ENCODE measurements at places on chromosomes 16 and 17.

DNA sequence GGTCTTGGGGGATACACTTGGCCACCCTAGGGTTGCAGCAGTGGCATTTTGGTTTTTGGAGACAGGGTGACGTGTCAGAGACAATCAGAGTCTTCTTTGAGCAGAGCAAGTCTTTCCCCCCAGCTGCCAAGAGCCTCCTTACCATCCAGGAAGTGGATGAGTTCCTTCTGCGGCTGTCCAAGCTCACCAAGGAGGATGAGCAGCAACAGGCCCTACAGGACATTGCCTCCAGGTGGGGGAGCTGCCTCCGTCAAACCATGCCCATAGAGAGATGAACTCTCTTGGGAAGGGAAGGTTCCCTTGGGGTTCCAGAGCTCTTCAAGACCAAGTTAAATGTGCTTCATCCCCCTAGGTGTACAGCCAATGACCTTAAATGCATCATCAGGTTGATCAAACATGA, 11.3 kb downstream of the LIG3 start:
- H3K27me3 ChIP-seq = no peaks in the 10 kb centered on the region
- DNase-seq = no peak
- H3K4me3 ChIP-seq = no peak overlapping the region

- no peak overlapping the region for H3K27ac ChIP-seq
- no peaks in the 10 kb centered on the region for H3K36me3 ChIP-seq
- peak; percentile 88 for DNase-seq
- peaks cover 9% of the 10 kb centered on the region for H3K27me3 ChIP-seq
- H3K4me1 ChIP-seq = no peaks in the 10 kb centered on the region
- peak overlapping the region; percentile 88 for H3K4me3 ChIP-seq
Measured at GRCh38 chr16:22813223-22813947, 577 bp upstream of the HS3ST2 start.

DNA sequence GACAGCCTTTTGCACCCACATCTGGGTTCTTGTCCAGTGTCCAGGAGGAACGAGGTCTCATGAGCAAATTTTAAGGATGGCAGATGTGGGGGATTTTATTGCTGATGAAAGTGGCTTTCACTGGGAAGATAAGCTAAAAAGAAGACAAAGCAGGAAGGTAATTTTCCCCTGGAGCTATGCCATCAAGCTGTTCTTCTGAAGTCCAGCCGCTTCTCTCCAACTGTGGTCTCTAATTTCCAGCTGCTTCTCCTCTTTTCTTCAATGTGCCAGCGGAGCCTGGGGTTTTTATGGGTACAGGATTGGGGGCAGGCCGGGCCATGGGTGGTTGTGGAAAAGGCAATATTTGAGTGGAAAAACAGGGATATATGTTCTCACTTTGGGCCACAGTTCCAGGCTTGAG, 430.8 kb downstream of the WWOX start:
- H3K27ac ChIP-seq = no peak overlapping the region
- H3K4me3 ChIP-seq = no peak overlapping the region
- H3K4me1 ChIP-seq = no peaks in the 10 kb centered on the region
- no peaks in the 10 kb centered on the region for H3K27me3 ChIP-seq

DNA sequence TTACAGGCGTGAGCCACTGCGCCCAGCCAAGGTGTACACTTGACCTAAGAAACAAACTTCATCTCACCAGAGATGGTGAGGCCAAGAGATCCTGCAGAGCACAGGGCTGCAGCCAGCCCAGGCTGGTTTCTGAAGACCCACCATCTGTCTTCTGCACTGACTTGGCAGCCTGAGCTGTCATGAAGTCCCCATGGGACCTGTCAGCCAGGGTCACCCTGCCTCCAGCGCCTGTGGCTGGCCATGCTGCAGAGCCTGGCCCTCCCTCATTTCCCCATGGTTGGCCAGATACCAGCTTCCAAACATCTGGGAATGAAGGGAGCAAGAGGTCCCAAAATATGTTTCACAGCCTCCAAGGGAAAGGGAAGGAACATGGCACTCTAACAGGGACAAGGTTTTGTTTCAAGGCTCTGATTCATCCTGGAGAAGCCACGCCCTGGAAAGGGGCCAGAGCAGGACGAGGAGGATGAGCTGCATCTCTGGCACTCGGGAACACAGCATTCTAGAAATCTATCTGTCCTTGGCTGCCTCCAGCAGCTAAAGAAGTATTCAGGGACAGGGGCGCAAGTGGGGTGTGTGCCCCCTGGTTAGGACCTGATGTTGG, 45.3 kb downstream of the DDX19A start:
- peaks cover 36% of the 10 kb centered on the region for H3K36me3 ChIP-seq
- H3K4me1 ChIP-seq = no peaks in the 10 kb centered on the region
- H3K4me3 ChIP-seq = no peak overlapping the region
- no peak overlapping the region for H3K27ac ChIP-seq
- DNase-seq = no peak

DNA sequence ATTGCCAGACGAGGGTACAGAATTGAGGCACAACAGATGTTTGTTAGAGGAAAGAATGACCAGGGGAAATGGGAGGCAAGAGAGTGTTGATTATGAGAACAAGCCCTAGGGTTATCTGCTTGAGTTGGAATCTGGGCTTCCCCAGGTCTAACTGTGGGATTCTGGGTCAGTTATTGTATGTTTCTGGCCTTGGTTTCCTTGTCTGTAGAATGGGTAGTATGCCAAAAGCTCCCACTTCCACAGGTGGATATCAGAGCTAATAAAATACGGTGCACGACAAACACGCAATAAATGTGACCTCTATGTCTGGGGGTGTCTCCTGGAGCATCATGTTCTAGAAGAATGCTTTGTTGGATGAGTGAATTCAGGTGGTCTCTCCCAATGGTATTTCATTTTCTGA, 517 bp downstream of the TMC5 start:
- no peak overlapping the region for H3K27ac ChIP-seq
- peaks cover 10% of the 10 kb centered on the region for H3K36me3 ChIP-seq

GRCh38 chr17:12048843-12049473, 28.3 kb downstream of the MAP2K4 start:
- H3K36me3 ChIP-seq = no peaks in the 10 kb centered on the region
- H3K4me1 ChIP-seq = peaks cover 14% of the 10 kb centered on the region
- no peaks in the 10 kb centered on the region for H3K27me3 ChIP-seq
- DNase-seq = no peak
- no peak overlapping the region for H3K4me3 ChIP-seq
- no peak overlapping the region for H3K27ac ChIP-seq

DNA sequence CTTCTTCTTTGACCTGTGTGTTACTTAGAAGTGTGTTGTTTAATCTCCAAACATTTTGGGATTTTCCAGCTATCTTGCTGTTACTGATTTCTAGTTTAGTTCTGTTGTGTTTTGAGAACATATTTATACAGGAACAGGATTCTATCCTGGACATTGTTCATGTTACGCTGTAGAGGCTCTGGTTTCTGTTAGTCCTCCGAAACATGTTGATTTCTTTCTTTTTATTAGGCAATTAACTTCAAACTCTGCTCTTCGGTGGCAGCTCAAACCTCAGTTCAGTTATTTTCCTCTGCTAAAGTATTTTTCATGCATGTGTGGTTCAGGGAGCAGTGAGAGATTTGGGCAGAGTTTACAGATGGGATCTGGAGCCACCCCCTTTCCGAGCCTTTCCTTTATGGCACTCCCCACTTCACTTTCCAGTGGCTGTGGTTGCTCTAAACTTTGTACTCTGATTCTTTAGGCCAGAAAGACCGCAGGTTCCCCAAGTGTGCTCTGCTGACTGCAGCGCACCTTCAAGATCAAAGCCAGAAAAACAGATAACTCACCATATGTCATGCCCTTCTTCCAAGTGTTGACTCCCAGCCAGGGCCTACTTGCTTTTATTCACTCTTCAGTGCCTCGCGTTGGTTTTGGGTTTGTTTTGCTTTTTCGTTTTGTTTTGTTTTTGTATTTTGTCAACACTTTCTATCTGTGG, 77.6 kb upstream of the KSR1 start:
- H3K36me3 ChIP-seq = peaks cover 8% of the 10 kb centered on the region
- H3K27ac ChIP-seq = no peak overlapping the region
- no peak overlapping the region for H3K4me3 ChIP-seq
- H3K4me1 ChIP-seq = no peaks in the 10 kb centered on the region
- no peaks in the 10 kb centered on the region for H3K27me3 ChIP-seq

DNA sequence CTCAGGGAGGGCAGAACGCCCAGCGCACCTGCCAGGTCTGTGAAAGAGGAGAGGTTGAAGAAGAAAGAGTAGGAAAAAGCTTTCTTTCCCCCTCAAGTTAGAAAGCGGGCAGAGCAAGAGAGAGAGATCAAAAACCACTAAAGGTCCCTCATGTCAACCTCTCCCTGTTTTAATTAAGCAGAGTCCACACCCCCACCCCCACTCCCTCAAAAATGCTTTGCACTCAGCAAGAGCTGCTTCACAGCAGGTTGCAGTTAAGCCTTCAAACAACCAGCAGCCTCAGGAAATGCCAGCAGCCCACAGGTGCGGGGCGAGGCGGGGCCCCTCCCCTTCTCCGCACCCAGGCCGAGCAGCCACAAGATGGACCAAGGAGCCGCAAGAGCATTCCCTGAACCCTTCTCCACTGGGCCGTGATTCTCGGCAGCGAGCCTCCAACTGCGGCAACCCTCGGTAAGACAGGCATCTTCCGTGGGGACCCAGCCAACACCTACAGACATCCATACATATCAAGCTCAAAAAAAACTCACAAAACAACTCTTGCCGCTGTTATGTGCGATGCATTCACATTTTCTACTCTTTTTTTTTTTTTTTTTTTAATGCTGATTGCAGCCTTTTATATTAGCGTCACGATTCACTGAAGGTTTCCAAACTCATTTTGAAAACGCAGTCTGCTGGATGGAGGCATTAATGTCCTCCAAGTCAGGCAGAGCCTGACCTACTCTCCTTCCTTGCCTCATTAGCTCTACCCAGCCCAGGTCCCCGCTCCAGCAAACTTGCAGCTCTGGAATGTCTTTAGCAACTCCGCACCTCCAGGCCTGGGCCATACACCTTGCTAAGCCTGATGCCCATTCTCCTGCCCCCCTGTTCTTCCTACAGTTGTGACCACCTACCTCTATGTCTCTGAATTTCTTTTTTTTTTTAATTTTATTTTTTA, 66.1 kb downstream of the AXIN2 start:
- peaks cover 2% of the 10 kb centered on the region for H3K36me3 ChIP-seq
- H3K4me3 ChIP-seq = peak overlapping the region; percentile 60
- H3K4me1 ChIP-seq = peaks cover 4% of the 10 kb centered on the region

DNA sequence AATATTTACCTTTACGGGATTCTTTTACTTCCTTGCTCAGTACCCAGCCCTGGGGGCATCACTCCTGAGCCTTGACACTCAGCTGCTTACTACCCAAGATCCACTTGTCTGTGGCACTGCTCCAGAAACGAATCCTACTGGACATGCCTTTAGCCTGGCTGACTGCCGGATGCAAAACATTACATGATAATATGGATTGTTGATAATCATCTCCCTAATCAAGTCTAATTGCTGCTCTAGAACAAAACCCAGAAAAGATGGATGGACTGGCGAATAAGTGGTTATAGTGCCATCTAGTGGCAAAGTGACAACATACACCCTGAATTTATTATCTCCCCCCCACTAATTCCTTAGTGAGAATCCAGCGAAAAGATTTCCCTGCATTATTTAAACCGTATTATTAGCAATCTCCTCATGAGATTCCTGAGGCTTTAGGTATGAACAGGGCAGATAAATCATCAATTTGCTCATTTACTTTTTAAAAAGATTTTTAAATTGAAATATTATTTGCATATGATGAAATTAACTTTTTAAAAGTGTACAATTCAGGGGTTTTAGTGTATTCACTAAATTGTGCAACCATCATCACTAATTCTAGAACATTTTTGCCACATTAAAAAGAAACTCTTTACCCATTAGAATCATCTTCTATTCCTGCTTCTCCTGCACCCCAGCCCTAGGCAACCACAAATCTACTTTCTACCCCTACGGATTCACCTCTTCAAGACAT, 61.6 kb downstream of the RGS9 start:
- no peaks in the 10 kb centered on the region for H3K4me1 ChIP-seq
- DNase-seq = no peak
- H3K4me3 ChIP-seq = no peak overlapping the region
- H3K36me3 ChIP-seq = no peaks in the 10 kb centered on the region

DNA sequence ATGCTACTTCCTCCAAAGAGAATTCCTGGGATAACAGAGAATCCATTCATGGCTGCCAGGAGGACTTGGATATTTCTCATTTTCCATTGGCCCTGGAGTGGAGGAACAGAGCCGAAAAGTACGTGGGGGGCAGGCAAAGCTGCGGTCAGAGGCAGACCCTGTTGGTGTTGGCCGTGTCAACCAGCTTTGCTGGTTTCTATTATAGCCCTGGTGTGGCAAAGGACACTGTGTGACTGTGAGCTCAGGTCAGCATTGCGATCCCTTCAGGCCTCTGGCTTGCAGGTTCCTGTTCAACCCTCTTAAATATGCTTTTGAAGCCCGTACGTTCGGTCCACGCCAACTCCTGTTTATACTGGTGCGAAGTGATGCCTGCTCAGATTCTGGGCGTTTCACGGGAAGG, 596.2 kb downstream of the MAF start:
- no peak overlapping the region for H3K4me3 ChIP-seq
- H3K4me1 ChIP-seq = no peaks in the 10 kb centered on the region
- no peaks in the 10 kb centered on the region for H3K27me3 ChIP-seq
